ENCODE measurements at places on chromosomes 3 and 15. TPM values are rescaled to one million over a fixed set of nuclear protein-coding genes. Genes with fewer than 3 reads are reported as not detected.

DNA sequence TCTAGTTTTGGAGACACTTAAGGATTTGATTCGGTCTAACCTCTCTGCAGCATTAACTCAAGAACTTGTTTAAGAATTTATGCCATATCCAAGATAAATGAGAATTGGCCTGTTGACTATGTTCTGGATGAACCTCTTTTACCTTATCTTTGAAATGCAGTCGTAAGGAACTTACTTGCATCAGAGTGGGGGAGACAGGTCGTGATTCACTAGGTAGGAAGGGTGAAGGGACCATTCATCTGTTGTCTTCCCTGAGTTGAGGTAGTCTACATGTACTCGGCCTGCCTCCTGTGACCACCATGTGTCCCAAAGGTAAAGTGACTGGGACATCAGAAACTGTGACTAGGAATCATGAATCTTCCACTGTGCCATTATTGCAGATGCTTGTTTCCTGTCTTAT, 248.0 kb upstream of the P2RY1 start:
- DNase-seq = no peak

DNA sequence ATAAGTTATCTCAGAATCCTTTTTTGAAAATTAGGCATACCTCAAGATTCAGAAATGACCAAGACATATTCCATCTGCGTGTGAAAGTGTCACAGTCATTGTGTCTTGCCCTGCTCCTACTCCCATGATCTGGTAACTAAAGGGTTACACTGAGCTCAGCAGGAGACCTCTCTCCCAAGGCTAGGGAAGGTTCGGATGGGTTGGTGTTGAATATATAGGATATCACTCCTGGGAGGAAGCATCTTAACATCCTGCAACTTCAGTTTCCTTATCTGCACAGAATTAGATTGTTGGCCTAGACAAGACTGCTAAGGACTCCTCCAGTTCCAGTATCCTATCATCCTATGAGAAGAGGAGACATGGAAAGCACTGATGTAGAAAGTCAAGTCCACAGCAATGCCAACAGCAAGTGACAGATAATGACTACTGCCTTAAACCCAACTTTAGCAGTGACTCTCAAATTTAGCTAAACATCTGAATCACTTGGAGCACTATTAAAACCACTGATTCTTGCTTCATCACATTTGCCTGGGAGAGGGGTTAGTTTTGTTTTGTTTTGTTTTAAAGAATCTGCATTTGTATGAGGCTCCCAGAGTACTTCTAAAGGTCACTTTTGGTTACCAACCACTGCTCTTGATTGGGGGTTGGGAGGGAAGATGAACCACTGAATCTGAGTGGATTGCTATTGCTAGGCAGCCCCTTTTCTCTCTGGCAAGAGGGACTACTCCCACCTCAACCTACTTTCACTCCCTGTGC, 9.7 kb downstream of the ADAMTS9 start:
- DNase-seq = no peak

GRCh38 chr3:142279965-142280590, 54.7 kb upstream of the GK5 start:
- no peak for DNase-seq

Gene CCDC13
- total RNA-seq = 0.24 TPM

- DNase-seq = peak; percentile 88
These were observed 99.2 kb upstream of the TRPM1 start for GRCh38 chr15:31200735-31201151.

DNA sequence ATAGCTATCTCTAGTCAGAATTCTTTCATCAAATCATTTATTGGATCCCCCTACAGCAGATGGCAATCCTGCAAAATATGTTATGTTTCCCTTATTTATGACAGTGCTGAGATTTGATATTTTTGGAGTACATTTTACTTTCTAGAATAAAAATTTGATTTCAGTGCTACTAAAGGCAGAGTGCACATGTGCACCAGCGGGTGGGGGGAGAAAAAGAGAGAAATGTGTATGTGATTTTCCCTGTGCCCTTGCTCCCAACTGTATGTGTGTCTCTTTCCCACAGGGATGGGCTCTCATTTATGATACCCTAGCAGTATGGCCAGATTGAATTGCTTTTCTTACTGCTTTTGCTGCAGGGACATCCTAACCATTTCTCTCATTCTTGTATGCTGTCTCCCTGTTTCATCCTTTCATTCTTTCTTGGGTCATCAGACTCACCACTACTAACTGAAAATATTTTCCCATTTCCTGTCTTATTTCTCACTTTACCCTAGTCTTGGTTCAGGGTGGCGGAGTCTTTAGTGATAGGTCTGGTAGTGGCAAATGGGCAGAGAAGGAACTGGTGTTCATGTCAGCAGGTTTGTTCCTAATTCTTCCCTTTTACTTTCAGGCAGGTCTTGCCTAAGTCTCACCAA, 140.7 kb downstream of the TCF12 start:
- DNase-seq = no peak

Gene TRIM69
- total RNA-seq = 53.9 TPM

Gene GPR176
- total RNA-seq = 1.4 TPM

- peak; percentile 64 for DNase-seq
These were observed 793 bp downstream of the PCOLCE2 start for GRCh38 chr3:142888099-142888480.

Gene CDHR4
- total RNA-seq = not detected

Gene CCR9
- not detected for total RNA-seq

Gene LIPH
- 0.43 TPM for total RNA-seq

DNA sequence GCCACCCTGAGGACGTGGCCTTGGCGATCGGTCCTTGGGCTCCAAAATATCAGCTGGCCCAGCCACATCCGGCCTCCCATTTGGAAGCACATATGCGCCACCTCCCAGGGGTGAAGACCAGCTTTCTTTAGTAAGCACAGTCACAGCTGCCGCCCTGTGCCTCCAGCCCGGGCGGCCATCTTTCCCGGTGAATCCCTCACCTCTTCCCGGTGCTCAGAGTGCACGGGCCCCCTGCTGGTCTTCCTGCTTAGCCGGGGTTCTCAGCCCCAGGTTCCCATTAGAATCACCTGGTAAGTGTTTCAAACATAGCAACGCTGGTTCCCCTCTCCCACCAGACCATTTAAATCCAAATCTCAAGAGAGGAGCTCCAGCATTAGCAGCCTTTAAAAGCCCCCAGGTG, 232.2 kb downstream of the VPS13C start:
- DNase-seq = no peak

GRCh38 chr3:178665747-178666146, 129.5 kb downstream of the KCNMB2 start:
- no peak for DNase-seq

Gene SUCNR1
- 0.08 TPM for total RNA-seq

GRCh38 chr3:23872330-23872729, 44.5 kb downstream of the NKIRAS1 start:
- DNase-seq = no peak

- no peak for DNase-seq
These were observed 31.8 kb downstream of the LPP start for GRCh38 chr3:188185717-188186251.

GRCh38 chr3:139521144-139521543, 18.4 kb downstream of the RBP1 start:
- no peak for DNase-seq

Gene AP3B2
- total RNA-seq = 1.7 TPM

DNA sequence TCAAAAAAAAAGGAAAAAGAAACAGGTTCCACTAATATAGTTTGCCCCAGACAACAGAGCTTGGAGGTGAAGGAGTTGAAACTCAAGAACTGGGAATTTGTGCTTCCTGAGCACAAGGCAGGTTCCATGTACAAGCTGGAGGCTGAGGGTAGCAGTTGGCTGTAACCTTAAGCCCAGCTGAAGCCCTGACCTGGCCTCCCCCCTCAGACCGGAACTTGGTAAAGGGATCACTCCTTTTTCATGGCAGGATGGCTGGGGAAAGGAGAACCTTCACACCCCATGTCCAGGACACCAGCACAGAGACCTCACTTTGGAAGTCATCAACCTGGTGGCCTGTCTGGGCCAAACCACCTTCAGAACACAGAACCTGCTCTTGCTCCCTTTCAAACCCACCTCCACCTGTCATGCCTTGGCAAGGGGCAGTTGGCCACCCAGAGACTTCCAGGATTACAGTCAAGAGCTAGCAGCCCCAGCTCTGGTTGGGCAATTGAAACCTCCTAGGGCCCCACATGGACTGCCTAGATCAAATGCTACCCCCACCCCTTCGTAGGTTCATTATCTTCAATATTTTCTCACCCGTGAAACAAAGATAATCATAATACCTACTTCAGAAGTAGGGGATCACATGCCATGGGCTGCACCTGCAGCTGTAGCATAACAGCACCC, 3.5 kb downstream of the RPL29 start:
- DNase-seq = no peak

Gene PATL2
- 3.2 TPM for total RNA-seq

Gene ACTRT3
- total RNA-seq = 0.59 TPM

DNA sequence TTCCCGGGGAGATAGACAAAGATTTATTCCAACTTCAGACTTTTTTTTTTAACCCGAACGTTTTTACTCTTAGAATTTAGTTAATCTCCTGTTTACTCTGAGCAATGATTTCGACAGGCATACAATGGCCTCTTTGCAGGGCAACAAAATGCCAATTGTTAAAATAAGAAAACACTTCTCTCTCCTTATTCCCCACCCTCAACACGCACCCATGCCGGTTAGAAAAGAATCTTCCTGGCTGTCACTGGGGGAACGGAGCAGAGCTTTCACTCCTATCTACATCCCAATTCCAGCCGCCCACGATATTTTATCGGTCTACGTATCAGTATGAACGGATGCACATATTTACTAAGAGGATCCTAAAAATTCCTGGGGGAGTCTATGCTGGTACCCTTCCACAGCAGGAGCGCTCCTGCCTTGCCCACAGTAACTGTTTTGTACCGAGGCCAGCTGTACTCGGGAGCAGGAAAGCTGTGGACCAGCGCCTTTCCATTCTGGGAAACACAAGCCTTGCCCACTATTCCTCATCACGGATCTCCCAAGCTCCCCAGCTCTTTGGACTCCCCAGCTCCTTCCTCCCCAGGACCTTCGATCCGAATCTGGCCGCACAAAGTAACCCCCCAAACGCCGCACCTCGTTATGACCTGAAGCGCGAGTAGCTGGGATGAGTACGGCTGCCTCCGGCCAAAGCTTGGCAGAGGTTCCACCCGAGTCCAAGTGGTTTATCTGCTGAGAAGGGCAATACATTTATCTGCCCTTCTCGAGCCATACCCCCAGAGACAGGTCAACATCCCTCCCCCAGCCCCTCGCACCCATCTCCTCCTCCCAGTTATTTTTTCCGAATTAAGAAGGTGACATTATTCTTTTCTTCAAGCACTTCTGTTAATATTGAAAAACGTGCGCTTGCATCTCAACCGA, 2.2 kb upstream of the FOXB1 start:
- no peak for DNase-seq

DNA sequence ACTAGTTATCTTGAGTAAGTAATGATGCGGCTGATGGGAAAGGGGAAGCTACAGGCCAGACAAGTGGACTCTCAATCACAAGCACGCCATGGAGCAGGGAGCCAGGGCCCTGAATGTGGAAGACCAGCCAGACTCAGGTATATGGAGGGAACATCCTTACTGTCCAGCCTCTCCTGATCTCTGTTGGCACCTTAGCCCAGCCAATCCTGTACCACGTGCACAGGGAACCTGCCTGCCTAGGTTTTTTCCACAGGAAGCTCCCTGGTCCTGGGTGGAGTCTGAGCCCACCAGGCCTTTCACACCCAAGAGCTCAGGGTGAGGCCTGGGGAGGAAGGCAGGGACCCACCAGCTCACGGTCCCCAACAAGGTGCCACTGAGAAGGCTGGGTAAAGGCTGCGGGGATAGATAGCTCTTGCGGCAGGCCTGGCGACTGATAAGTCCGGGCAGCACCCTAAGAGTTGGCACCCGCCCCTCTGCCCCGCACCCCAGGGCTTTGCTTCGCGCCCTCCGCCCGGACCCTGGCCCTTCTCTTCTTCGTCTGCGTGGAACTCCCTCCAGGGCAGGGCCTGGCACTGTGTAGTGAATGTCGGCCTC, 933 bp upstream of the APEH start:
- no peak for DNase-seq

Gene ADAMTS7
- total RNA-seq = 31.0 TPM

DNA sequence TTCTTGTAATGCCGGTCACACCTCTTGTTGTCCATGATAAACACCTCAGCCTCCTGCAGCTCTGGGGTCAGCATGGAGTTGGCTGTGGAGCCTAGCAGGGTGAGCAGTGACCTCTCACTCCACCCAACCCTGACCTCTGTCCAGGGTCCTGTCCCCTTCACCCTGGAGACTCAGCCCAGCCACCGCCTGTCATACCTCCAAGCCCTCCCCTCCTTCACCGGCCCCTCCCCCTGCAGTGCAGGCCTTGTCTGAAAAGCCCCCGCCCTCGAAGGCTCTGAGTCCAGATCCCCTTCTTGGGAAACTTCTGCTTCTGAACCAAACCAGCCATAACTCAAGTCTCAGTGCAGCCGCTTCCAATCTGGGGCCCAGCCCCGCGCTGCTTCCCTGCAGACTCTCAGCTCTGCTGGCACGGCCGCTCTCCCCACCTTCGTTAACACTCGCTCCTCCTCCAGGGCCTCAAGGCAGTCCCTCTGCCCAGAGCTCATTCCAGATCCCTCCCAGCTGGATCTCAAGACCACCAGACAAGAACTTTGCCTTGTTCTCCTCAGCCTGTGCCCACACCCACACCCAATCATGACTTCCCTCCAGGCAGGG, 25.4 kb upstream of the PRSS50 start:
- DNase-seq = no peak

- no peak for DNase-seq
These were observed 24.4 kb downstream of the MLH1 start for GRCh38 chr3:37017683-37018082.

Gene LXN
- total RNA-seq = 2.4 TPM

Gene MAN2C1
- total RNA-seq = 94.7 TPM

DNA sequence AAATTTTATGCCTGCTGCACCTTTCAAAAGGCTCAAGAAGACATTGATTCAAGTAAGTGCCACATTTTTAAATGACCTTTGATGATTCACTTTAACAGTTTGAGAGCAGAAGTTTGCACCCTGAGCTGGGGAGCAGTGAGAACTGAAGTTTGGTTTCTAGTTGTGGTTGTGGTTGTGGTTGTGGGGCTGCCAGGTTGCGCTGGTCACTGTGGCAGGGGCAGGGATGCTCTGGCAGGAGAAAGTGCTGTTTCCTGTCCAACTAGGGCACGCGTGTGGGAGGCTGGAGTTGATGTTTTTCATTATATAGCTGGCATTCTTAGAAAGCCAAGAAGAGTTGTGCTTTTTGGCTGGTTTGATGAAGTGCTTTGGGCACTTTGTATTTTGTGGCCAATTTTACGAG, 339.7 kb upstream of the NR2F2 start:
- DNase-seq = no peak

DNA sequence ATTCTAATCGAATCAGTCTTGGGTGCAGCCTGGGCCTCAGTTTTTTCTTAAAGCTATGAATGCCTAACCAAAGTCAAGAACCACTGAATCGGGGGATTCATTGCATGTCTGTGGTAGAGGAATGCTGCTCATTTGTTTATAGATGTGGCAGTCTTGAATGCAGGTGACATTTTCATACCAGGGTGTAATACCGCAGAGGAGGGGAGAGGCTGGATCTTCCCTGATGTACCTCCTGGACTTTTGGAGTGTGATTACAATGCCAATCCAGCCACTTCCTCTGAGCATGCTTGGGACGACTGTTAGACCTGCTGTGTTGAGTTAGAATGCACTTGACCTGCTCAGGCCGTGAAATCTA, 42.7 kb downstream of the GOLGA6A start:
- no peak for DNase-seq
